ENCODE measurements at places on chromosomes 7 and 10. TPM values are rescaled to one million over a fixed set of nuclear protein-coding genes. Genes with fewer than 3 reads are reported as not detected.

DNA sequence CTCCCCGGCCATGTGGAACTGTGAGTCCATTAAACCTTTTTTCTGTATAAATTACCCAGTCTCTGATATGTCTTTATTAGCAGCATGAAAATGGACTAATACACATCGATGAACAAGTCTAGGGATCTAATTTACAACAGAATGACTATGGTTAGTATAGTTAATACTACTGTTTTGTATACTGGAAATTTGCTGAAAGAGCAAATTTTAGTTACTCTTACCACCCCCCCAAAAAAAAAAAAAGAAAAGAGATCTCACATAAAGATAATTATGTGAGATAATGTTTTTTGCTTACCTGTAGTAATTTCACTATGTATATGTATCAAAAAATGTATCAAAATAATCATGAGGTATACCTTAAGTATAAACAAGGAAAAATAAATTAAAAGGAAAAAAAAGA is 199.5 kb upstream of the GRM3 start:
- DNase-seq = no peak

- DNase-seq = no peak
Observed at GRCh38 chr7:84271543-84271942, 77.0 kb upstream of the SEMA3A start.

DNA sequence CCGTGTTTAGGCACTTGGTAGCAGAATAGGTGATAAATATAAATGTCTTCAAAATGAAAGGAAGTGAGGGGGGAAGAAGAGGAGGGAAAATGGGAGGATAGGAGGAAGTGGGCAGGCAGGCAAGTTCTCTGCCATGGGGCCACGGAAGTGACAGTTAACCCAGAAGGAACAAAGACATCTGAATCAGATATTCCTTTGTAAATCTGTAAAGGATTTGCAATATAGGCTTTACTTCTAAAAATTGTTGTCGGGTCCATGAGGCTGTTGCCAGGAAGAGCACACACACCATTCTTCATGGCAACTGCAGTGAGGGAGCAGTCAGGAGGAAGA is 23.7 kb upstream of the RASSF4 start:
- no peak for DNase-seq

The LEP gene
- not detected for polyA plus RNA-seq

GRCh38 chr10:35916791-35917190 is 274.7 kb upstream of the FZD8 start:
- no peak for DNase-seq

GRCh38 chr10:102802920-102803534 is 34.2 kb downstream of the CYP17A1 start:
- no peak for DNase-seq

DNA sequence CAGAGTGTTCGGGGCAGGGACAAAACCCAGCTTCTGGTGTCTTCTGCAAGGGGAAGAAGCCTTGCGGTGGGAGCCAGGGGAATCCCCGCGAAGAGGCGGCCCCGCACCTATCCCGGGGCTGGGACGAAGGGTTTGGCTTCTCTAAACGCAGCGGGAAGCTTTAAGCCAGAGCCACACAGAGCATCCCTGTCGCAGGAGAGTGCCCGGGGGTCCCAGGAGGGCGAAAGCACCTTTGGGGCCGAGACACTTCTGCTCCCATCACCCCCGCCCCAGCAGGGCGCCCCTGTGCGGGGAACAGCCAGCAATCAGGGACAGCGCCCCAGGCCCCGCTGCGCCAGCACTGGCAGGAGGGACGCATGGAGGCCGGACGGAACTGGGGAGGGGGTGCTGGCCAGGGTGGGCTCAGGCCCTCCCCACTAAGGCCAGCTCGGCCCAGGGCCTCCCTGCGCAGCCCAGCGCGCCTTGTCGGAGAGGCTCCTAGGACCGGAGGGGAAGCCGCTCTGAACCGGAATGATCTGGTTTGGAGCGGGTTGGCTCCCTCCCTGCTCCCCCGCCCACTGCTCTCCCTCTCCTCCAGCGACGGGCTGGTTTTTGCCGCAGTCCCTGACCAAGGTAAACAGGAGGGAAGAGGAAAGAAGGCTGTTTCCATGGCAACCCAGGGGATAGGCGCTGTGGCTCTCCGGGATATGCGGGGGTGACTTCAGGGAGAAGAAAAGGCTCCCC is 63.9 kb downstream of the TMEM209 start:
- DNase-seq = peak; percentile 30

DNA sequence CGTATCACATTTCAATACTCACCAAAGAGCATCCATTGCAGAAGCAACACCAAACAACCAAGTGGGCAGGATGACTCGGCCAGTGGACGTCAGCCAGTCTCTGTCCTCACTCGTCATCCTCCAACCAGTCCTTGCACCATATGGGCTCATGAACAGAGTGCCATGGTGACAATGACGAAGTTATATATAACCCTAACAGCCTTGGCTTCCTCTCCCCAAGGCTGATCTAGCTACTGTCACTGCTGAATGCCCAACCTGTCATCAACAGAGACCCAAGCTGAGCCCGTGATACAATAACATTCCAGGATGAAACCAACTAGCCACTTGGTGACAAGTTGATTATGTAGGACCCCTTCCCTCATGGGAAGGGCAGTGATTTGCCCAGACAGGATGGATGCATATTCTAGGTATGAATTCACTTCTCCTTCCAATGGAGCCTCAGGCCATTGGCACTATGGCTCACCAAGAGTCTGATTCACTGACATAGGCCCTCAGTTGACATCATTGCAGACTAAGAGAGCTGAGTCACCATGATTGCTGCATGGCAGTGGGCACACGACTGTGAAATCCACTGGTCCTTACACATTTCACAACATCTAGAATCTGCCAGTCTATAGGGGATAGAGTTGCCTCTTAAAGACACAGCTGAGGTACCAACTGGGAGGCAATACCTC is 26.3 kb upstream of the PPIF start:
- DNase-seq = no peak

GRCh38 chr10:66521506-66521905 is 404.3 kb upstream of the LRRTM3 start:
- no peak for DNase-seq

GRCh38 chr10:28533571-28534304 is 820 bp downstream of the WAC start:
- DNase-seq = peak; percentile 63

GRCh38 chr7:149865437-149865836 is 8.3 kb upstream of the ATP6V0E2 start:
- DNase-seq = no peak

GRCh38 chr7:131106681-131107336 is 220.9 kb upstream of the MKLN1 start:
- DNase-seq = peak; percentile 70
